ENCODE measurements at places on chromosomes 7 and 10.

DNA sequence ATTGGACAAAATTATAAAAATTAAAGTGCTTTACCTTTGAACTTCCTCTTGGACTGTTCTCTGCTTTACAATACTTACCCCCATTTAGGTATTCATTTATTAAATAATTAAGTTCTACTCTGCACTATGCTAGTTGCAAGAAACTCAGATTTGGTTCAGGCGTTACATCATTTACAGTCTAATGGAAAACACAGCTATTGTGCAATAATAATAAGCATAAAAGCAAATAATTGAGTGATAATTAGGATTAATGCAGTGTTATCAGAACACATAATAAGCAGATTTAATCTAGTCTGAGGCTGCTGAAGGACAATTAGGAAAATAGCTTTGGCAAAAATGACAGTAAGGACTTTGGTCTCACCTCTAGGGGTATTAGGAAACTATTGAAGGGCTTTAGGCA, 493.2 kb upstream of the ADARB2 start:
- DNase-seq = no peak

DNA sequence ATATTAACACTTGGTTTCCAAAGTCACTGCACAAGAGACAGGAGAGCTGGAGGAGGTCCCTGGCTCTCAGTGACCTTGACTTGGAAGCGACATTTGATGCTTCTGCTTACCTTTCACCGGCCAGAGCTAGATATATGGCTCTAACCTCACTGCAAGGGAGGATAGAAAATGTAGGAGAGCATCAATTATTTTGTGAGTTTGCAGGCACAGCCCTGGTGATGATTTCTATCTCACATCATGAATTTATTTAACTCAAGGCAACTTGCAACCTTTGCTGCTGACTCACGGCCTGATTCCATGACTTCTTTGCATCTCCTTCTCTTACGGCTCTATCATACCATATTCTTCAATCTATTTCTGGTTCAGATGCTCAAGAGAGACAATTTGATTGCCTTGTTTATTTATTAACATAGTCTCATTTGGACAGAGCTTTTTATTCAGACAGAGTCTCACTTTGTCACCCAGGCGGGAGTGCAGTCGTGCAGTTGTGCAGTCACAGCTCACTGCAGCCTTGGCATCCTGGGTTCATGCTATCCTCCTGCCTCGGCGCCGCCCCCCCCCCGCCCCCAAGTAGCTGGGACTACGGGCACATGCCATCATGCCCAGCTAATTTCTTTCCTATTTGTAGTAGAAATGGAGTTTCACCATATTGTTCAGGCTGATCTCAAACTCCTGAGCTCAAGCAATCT, 196.0 kb downstream of the REEP3 start:
- no peak for DNase-seq

- no peak for DNase-seq
Measured at GRCh38 chr7:81301815-81302214, 383.0 kb upstream of the SEMA3C start.

- no peak for DNase-seq
Measured at GRCh38 chr7:87267239-87267900, 47.8 kb upstream of the TMEM243 start.

DNA sequence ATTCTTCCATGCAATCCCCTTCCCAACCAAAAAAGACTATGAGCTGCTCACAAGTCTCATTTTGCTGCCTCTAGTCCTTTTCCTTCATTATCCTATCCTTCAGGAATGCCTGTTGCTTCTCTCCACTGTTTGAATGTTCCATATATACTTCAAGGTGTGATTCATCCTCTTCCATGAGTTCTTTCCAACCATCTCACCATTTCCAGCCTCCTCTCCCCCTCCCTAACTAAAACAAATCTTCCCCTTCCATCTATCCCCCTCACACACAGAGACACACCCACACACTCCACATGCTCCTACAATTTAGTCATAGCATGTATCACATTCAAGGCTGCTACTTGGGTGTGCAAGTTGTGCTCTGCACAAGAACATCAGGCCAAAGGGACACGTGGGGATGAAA, 254.3 kb downstream of the DYNC1I1 start:
- DNase-seq = peak; percentile 73

- DNase-seq = no peak
Measured at GRCh38 chr10:114654822-114655575, 3.1 kb downstream of the ABLIM1 start.

DNA sequence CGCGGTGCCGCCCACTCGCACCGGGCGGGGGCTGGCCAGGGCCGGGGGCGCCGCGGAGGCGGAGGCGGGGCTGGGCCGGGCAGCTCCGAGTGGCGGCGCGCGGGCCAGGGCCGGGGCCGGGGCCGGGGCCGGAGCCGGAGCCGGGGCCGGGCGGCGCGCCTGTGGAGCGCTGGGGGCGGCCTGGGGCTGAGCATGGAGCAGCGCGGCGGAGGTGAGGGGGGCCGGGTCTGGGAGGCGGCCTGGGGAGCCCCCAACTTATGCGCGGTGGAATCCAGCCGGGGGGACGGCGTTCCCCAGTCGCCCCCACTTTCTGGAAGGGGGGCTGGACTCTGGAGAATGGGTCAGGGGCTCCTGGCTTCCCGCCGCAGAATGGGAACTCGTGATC, at the start of gene LZTS2:
LZTS2 (plus strand) TSS at position 67 of the 385 bp plus-strand sequence. CDS start 2,731 bp downstream, outside the sequence.
- DNase-seq = no peak

DNA sequence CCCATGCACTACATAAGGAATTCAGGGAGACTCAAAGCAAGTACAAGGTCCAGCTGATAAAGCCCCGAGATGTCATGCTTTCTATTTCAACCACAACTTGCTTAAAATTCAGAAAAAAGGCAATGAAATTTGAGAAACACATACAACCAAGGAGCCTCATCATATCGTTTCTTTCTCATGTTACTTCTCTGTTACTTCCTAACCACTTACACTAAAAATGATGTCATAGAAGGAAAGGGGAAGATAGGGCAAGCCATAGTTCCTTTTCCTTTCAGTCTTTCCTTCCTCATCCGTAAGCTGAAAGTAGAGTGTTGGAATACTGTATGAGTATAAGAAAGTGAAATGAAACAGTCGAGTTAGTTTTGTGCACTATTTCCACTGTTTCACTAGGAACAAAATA, 27.9 kb upstream of the CDK14 start:
- DNase-seq = peak; percentile 19

DNA sequence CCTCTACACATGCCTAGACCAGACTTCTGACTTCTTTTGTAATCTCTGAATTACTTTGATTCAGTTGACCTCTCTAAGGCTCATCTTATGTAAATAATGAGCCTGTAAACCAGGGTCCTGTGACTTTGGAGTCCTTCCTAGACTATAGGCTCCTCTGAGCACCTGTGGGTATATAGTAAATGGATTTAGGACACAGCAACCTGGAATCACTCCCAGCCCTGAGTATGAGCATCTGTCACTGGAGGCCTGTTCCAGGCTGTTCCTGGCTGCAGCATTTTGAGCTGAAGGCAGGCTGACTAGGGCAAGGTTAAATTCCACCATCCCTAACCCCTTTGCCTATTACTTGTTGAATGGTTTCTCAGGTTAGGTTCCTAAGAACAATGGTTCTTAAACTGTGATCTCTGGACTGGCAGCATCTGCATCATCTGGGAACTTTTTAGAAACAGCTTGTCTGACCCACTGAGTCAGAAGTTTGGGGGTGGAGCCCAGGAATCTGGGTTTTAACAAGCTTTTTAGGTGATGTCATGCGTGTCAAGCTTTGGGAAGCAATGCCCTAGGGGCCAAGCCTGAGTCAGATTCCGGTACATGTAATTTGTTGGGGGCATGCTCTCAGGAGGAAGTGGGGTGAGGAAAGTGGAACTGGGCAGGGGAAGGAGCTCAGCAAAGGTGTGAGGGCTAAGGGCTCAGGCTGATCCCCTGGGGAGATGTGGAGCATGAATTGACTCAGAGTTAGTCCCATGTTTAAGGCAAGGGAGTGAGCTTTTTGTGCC, 28.2 kb downstream of the MINDY4 start:
- peak; percentile 99 for DNase-seq

GRCh38 chr7:1550005-1550845, 5.8 kb downstream of the TMEM184A start:
- no peak for DNase-seq

DNA sequence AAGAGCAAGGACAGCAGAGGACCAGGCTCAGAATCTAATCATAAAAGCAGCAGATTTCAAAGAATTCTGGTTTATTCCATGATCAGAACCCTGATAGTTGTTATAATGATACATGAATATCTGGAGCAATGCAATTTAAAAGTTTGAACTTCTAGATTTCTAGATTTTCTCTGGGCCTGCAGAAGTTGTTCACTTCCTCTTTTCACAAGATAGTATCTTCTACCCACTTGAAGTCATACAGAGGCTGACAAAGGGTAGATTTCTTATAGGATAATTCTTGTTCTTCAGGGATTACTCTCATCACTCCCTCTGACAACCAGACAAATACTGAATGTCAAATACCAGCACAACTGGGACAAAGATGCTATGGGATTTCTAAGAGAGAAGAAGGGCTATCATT, 320.0 kb upstream of the ETV1 start:
- DNase-seq = no peak

DNA sequence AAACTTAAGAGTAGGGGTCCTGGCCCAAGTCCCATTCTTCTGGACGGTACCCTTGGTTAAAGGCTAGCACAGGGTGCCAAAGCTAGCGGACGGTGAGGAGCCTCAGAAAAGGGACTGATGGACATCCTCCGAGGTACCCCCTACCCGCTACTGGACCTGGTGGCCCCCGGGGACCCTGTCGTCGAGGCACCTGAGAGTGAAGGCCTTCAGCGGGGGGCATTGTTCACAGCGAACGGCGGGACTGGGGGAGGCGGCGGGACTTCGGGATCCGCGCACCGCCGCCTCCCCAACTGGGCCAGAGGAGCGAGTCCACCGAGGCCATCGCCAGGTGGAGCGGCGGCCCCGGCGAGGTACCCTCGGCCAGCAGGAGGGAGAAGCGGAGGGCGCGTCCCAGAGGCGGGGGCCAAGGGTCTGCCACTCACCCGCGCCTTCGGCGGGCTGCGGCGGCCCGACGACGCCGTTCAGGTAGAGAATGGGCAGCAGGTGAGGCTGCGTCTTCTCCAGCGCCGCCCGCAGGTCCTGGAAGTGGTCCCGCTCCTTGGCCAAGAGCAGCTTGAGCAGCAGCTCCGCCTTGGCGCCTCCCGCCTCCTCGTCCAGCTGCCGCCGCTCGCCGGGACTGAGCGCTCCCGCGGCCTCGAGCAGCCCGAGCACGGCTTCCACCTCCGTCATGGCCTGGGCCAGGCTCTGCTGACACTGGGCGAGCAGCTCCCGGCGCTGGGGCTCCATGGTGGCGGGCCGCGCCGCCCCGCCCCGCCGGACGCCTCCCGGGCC, 575 bp downstream of the DLG5 start:
- DNase-seq = peak; percentile 22

DNA sequence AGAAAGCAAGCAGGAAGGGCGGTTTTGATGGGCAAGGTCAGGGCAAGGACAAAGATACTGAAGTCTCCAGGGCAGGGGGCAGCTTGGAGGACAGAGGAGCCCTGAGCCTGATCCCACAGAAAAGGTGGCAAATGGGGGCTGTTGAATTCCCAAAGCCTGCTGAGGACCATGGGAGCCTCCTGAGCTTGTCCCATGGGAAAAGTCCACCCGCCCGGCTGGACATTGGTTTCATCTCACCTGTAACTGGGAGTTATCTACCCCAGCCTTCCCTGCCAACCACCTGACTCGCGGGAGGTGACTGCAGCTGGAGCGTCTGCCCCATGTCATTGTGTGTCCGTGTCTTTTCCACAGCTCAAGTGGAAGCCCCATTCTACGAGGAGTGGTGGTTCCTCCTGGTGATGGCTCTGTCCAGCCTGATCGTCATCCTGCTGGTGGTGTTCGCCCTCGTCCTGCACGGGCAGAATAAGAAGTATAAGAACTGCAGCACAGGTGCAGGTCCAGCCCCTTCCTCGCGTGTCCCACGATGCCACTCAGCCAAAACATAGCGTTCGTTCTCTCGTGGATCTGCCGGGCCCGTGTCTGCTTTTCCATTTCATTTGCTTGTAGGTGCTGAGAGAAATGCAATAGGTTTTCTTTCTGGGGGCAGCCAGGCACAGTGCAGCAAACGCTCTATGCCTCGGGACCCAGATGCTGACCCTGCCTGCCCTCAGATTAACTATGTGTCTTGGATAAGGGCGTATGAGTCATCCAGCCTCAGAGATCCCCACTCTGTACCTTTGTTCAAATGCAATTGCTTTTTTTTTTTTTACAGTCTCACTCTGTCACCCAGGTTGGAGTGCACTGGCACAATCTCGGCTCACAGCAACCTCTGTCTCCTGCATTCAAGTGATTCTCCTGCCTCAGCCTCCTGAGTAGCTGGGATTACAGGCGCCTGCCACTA, 444.5 kb upstream of the FOXK1 start:
- no peak for DNase-seq

- no peak for DNase-seq
Measured at GRCh38 chr10:127020260-127020659, 115.0 kb downstream of the DOCK1 start.

Data from fibroblast of mammary gland (primary cell).